ENCODE measurements at places on chromosomes 16 and 17. TPM values are rescaled to one million over a fixed set of nuclear protein-coding genes. Genes with fewer than 3 reads are reported as not detected.

The DHRS7B gene
- total RNA-seq = 15.8 TPM

DNA sequence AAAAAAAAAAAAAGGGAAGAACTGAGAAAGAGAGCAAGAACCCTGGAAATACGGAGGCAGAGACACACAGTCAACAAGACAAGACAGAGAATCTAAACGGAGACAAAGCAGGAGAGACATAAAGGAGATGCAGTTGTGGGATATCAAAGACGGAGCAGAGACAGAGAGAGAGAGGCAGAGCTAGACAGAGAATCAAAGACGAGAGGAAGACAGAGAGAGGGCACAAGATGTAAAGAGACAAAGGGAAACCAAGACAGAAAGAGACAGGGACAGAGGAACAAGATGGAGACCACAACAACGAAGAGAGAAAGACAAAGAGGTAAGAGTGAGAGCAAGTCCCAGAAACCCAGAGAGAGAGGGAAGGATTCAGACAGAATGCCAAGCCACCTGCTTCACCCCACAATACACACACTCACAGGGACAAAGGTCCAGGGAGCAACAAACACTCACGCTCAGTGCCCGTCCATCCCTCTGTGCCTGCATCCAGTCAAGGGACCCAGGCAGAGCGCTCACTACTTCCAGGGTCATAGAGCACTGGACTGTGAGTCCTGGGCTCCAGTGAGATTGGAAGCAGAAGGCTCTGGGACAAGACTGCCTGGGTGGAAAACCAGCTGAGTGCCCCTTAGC, 88.9 kb downstream of the C16orf78 start:
- no peak for DNase-seq

The PKD1 gene
- 87.6 TPM for total RNA-seq

- no peak for DNase-seq
Observed at GRCh38 chr17:45046537-45047125, 4.8 kb downstream of the DCAKD start.

The KRTAP4-1 gene
- not detected for total RNA-seq

The LRRC36 gene
- 1.9 TPM for total RNA-seq

The CD300A gene
- 4.0 TPM for total RNA-seq

DNA sequence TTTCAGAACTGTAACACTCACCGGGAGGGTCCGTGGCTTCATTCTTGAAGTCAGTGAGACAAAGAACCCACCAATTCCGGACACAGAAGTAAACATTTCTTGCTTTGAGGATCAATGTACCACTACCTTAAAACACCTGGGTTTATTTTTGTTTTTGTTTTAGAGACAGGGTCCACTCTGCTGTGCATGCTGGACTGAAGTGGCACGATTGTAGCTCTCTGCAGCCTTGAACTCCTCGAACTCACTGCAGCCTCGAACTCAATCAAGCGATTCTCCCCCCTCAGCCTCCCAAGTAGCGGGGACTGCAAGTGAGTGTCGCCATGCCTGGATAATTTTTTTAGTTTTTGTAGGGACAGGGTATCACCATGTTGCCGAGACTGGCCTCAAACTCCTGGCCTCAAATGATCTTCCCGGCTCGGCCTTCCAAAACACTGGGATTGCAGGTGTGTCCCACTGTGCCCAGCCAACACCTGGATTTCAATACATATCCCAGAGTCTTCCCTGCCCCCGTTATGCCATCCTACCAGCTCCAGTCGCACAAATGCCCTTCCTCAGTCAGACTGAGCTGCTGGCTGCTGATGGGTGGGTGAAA, 13.0 kb upstream of the CES4A start:
- DNase-seq = no peak

The CLCN7 gene
- total RNA-seq = 138 TPM

The OSGIN1 gene
- 0.49 TPM for total RNA-seq

GRCh38 chr17:43720311-43721060, 38.1 kb downstream of the SOST start:
- DNase-seq = peak; percentile 77

The ZDHHC7 gene
- 24.2 TPM for total RNA-seq

GRCh38 chr16:49910541-49911071, 54.7 kb upstream of the ZNF423 start:
- DNase-seq = no peak

- no peak for DNase-seq
Observed at GRCh38 chr16:26430618-26431017, 636.1 kb upstream of the C16orf82 start.

The GAST gene
- total RNA-seq = not detected

- no peak for DNase-seq
Observed at GRCh38 chr17:49858796-49859195, 10.9 kb upstream of the TAC4 start.

- DNase-seq = no peak
Observed at GRCh38 chr17:41428591-41429291, 4.4 kb upstream of the KRT37 start.

The HOXB2 gene
- total RNA-seq = 3.2 TPM

- peak; percentile 55 for DNase-seq
Observed at GRCh38 chr16:50245417-50246298, 20.7 kb upstream of the ADCY7 start.

DNA sequence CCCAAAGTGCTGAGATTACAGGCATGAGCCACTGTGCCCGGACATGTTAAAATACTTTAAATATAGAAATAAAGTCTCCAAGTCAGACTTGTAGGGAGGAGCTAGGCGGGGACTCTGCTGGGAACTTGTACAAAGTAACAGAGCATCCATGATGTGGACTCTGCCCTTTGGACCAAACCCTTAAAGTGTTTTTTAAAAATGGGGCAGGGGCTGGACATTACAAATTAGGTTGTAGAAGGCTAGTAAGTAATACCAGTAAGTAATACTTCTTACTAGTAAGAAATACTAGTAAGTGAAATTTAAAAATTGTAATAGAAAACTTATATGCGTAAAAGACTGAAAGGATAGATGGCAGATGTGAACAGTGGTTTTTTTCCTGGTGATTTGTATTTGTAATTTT, 9.7 kb upstream of the SPATA32 start:
- DNase-seq = no peak

The KRT31 gene
- total RNA-seq = not detected

GRCh38 chr17:61412860-61413660, 13.4 kb downstream of the TBX2 start:
- no peak for DNase-seq

GRCh38 chr17:79325709-79326430, 251.2 kb downstream of the ENGASE start:
- no peak for DNase-seq

The ABCA10 gene
- total RNA-seq = 0.11 TPM

DNA sequence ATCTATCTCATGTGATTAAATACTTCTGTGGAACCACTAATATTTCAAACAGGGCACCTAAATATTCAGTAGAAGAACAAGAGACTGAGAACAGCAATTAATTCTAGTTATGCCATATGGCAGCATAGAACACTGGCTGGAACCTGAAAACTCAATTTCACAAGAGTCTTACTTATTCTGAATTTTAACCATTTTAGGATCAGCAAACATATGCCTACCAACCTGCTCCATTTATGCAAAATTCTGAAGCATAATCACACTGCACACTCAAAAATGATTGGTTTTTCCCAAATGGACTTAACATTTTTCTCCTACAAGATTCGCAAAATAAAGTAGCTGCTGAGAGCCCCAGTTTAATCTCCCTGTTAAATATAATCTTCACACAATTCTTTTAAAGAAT, 43.2 kb downstream of the SKAP1 start:
- DNase-seq = no peak

- DNase-seq = no peak
Observed at GRCh38 chr16:3147046-3147756, 12.4 kb downstream of the ZNF213 start.

GRCh38 chr16:83176802-83177201, 550.0 kb downstream of the CDH13 start:
- DNase-seq = no peak

- no peak for DNase-seq
Observed at GRCh38 chr16:19294156-19294649, 8.7 kb downstream of the CLEC19A start.

The TPSG1 gene
- total RNA-seq = not detected

The SLC13A2 gene
- not detected for total RNA-seq

The PPL gene
- total RNA-seq = not detected

The MEAK7 gene
- total RNA-seq = 11.2 TPM

The SALL1 gene
- total RNA-seq = not detected

- DNase-seq = no peak
Observed at GRCh38 chr16:76801357-76801756, 389.6 kb upstream of the MON1B start.

- no peak for DNase-seq
Observed at GRCh38 chr17:12320286-12320685, 299.6 kb downstream of the MAP2K4 start.

GRCh38 chr17:57051886-57052361, 33.1 kb upstream of the AKAP1 start:
- DNase-seq = no peak

DNA sequence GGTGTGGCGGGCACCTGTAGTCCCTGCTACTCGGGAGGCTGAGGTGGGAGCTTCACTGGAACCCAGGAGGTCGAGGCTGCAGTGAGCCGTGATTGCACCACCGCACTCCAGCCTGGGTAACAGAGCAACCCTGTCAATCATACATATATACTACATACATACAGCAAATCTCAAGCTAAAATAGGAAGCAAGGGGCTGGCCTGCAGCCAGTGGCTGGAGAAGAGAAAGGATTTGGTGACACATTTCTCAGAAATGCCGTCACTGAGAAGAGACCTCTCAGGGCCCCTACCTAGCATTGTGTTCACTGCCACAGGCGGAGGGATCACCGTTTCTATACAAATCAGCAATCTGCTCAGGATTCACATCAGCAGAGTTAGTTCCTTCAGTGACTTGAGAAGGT, 16.9 kb downstream of the NARF start:
- no peak for DNase-seq
